Adipocyte (in vitro differentiated cells): ENCODE measurements at places on chromosomes 6 and 20.
A peak's percentile ranks its signal among the peaks of the same experiment; 100 is the strongest.

DNA sequence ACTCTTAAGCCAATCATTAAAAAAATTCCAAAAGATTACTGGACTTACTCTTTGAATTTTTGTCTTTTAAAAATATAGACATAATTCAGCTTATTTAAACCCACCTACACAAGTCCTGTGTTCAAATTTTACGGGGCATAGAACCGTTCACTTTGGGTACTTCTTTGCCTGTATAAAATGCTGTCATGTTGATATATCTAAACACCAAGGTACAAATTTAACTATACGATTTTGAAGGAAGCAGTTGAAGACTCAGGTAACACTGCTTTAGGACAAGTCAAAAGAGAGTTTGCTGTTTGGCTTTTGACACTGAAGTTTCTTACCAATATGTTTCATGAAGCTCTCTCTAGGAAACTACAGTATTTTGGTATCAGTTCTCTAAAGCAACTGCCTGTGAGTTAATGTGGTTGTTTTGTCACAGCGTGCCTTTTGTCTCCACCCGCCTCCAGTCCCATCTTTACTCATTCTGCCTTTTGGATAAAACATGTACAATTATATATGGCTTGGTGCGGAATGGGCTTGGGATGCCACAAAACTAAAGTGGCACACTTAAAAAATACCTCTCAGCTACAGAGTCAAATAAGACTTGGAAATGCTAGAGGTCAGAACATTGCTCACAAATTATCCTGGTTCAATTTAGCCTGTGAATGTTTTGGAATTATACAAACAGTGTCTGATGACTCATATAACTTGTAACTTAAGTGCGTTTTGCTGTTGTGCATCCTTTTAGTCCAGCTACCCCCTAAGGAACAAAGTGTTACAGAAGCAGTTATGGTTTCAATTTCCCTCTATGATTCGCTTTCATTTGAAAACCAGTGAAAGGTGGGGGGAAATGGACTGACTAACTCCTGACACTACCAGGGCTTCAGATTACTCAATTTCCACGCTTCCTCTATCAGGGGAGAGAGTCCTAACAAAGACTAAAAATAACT, 38.7 kb downstream of the RGS17 start:
- peak; percentile 67 for DNase-seq

DNA sequence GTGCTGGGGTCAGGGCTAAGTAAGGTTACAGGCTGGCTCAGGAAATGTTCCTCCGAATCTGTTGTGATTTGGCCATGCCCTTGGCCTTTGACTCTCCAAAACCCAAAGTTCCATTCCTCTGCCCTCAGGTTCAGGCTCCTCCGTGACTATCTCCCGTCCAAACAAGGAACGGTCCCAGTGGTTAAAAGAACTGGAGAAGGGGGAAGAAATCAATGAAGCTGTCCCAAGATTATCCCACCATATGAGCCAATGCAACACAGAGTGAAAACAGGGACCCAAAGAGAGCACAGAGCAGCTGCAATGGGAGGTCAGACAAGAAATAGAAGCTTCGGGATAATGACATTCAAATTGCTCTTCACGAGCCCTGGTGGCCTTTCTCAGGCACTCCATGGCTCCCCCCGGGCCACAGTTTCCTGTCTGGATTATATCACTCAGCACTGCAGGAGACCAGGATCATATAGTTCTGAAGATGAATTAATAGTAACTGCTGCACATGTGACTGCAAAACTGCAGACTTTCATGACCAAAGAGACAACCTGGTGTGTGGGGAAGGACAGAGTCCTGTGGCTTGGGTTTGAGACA, 211.3 kb downstream of the ZNF217 start:
- no peak for DNase-seq

DNA sequence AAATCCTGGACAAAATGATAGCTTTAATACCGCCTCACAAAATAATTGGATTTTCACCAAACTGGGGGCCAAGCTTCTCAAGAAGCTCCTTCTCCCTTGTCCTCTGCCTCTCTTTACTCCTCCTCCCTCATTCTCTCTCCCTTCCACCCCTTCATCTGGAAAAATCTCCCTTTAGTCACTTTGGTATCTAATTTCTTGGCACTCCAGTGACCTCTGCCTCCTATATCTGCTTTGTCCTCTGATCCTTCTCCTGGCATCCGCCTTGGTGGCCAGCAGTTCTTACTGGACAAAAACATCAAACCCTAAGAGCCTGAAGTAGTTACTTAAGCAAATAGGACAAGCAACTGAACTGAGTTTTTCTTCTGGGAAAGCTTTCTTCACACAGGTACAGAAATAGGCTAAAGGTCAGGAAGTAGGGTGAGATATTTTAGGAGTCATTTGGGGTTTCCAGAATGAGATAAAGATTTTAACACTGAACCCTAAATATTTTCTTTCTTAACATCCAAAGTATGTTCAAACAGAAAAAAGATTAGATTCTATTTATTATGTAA, 220.7 kb downstream of the ARHGAP18 start:
- peak; percentile 4 for DNase-seq

DNA sequence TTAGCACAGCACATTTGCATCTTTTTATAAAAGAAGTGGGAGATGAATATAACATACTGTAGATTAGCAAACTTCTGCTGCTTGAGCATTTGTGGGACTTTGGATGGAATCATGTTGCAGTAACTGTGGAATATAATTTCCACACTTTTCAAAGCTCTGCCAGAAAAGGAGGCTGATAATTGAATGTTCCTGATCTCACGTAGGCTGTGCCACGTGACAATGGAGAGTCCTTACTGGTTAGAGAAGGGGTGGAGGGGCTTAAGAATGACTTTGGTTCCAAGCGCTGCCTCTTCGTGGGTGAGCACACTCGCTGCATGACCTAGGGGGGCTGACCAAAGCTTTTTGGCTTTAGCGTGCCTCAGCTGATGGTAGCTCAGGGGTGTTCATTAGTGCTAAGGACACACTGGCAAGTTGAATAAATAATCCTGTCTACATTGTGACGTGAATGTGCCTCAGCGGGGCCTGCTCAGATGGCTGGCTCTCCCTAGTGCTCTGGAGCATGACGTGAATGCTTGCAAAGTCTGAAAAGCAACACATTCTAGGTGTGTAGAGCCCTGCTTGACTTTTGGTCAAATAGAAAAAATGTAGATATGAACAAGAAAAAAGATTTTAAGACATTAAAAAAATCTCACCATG, 15.0 kb downstream of the WRNIP1 start:
- no peak for DNase-seq

- no peak for DNase-seq
These were observed 78.4 kb upstream of the MLN start for GRCh38 chr6:33882154-33882553.
